ENCODE measurements at places on chromosomes 2 and 18.

DNA sequence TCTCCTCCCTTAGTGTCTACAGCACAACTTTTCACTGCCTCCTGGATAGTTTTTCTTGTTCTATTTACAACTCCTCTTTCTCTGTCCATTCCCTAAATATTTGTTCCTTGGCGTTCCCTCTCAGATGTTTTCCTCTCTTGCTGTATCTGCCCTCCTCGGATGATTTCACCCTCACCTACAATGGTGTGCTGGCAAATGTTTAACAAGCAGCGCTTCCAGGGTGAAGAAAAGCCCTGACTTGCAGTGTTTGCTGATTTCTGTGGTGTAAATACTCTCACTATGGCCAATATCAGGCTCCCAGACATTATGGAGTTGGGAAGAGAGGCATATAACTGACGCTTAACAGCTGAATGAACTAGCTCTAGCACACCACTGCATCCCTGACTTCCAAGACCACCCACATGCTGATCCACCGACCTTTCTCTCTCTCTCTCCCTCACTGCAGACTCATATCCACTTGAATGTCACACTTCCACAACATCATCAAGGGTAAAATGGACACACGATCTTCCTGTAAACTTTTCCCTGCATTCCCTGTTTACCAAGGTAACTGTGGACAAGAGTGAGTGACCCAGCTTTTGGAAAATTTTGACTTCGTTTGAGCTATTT is 31.5 kb upstream of the SPTBN1 start:
- no peak for DNase-seq

GRCh38 chr2:62412347-62412742 is 93.7 kb downstream of the TMEM17 start:
- no peak for DNase-seq

DNA sequence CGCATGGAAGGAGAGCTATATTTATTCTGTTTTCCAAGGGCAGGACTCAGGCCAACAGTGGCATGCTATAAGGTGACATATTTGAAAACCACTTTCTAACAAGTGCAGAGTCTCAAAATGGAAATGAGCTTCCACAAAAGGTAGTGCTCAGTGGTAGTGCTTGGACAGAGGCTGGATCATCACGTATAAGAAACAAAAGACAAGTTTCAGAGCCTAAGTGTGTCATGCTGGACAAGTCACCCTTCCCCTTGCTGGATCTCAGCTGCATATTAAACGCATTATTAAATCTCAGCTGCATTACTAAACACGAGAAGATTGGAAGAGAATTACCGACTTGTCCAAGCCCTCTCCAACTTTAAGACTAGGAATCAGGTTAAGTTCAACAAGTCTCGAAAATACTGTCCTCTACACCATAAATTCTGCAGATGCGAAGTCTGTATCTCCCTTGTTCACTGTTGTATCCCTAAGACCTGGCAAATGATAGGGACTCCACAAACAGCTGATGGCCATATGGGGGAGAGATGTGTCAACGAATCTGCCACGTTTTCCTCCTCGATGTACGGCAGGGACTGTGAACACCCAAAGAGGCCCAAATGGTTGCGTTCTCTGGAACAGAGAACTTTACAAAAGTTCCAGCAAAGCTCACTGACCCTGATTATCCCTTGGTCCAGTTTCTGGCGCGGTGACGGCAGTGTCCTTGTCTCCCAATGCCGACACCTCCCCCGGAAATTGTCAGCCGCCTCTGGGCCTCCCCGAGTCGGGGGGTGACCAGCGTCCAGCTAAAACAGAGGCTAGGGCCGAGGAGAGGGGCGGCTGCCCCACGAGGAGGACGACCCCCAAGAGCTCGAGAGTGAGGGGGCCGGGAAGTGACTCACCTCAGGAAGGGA is 611 bp downstream of the NOL10 start:
- DNase-seq, result no peak

- DNase-seq, result no peak
These were observed 812.7 kb downstream of the DCDC2C start for GRCh38 chr2:4515871-4516761.

DNA sequence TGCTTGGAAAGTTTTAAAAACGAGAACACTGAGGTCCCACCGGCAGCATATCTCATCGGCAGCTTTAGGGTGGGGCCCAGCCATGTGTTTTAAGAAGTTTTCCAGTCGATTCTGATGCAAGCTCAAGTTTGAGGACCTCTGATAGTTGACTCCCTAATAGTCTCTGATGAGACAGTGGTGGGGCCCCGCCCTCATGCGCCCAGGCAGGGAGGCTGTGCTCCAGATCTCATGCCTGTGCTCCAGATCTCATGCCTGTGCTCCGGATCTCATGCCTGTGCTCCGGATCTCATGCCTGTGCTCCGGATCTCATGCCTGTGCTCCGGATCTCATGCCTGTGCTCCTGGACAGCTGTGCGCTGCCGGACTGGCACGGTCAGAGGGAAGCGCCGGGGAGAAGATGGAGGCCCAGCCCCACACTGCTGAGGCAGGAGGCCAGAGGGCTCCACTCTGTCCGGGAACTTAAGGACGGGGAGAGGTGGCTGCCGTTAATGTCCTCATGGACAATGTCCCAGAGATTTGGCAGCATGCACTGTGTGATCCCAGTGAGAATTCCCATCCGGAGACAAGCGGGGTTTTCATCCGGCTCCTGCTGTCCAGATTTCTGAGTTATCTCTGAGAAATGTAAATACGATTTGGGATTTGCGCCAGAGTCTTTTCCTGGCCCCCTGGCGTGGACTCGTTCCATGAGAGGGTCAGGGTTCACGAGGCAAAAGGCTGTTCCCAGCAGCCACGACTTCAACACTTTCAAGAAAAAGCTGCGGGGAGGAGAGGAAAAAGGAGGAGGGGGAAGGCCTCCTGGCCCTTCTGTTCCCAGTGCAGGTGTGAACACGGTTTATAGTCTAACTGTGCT is 9.4 kb upstream of the COLEC11 start:
- DNase-seq, result no peak

DNA sequence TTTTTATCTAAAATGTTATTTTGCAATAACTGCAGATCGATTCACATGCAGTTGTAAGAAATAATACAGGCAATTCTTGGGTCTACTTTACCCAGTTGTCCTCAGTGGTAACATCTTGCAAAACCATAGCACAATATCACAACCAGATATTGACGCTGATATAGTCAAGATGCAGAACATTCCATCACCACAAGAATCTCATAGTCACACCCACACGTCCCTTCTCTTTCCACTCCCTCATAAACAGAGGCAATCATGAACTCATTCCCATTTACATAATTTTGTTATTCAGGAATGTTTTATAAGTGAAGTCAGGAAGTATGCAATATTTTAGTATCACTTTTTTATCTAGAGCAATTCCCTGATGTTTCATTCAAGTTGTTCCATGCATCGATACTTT is 797.5 kb upstream of the RAB6C start:
- DNase-seq, result no peak

GRCh38 chr2:52956766-52957165 is 810.8 kb upstream of the CHAC2 start:
- DNase-seq, result no peak

DNA sequence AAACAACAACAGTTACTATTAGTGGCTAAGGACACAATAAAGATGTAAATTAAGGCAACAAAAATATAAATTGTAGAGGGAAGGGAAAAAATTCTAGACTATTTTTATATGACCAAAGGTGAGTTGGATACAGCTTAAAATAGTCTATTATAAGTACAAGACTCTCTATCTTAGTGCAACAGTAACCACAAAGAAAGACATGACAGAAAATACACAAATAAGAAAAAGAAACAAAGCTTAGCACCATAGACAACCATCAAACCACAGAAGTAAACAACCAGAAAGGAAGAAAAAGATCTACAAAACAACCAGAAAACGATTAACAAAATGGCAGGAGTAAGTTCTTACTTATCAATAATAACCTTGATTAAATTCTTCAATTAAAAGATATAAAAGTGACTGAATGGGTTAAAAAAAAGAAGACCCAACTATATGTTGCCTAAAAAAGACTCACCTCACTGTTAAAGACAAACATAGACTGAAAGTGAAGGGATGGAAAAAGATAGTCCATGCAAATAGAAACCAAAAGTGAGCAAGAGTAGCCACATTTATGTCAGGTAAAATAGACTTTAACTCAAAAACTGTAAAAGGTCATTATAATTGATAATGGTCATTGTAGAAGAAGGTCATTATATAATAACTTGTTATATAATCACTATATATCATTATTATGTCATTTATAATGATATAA is 62.5 kb downstream of the USP40 start:
- no peak for DNase-seq

DNA sequence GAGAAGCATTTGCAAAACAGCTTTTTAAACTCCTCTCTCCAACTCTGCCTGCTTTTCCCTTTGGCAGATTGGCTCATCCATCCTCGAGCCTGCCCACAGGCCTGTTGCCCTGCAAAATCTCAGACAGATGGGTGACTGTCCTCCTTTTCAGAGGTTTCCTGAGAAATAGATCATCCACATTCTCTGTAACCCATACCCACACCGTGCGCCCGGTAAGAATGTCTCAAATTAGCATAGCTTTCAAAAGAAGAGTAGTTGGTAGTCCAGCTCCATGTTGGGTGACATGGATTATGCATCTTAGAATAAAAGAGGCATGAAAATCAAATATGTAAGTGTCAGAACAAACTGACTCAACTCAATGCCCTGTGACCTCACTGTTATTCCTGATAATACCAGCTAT is 457.9 kb downstream of the TSN start:
- DNase-seq, result no peak

DNA sequence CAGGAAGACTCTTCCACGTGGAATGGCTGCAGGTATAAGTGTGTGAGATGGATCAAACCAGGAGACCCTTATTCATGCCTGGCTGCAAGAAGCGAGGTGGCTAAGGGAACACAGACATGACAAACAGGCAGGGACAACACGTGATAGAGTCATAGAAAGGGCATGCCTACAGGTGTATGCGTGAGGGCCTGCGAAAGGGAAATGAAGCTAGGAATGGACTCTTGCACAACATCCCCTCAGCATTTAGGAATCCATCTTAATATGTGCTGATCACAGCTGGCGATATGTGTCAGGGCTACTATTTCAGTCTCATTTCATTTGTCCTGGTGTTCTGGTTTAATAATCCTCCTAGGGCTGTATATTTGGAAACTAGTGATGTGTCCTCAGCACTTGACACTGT is 291.2 kb downstream of the MYT1L start:
- no peak for DNase-seq

GRCh38 chr18:4068552-4069158 is 386.5 kb downstream of the DLGAP1 start:
- peak; percentile 11 for DNase-seq

- DNase-seq, result no peak
These were observed 55.9 kb downstream of the ACVR1C start for GRCh38 chr2:157572725-157573124.

DNA sequence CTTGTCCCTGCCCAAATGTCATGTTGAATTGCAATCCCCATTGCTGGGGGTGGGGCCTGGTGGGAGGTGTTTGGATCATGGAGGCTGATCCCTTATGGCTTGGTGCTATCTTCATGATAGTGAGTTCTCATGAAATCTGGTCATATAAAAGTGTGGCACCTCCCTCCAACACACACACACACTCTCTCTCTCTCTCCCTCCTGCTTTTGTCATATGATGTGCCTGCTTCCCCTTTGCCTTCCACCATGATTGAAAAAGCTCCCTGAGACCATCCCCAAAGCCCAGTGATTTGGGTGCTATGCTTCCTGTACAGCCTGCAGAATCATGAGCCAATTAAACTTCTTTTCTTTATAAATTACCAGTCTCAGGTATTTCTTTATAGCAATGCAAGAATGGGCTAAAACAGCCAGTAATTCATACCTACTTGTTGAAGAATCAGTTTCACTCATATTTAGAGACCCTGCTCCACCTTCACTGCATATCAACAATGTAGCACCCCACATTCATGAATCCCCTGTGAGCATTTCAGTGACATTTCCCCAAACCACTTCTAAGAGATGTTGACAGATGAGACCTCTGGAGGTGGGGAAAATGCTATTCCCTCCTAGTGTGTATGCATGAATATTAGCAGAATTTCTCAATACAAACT is 54.8 kb upstream of the STK17B start:
- DNase-seq, result no peak

DNA sequence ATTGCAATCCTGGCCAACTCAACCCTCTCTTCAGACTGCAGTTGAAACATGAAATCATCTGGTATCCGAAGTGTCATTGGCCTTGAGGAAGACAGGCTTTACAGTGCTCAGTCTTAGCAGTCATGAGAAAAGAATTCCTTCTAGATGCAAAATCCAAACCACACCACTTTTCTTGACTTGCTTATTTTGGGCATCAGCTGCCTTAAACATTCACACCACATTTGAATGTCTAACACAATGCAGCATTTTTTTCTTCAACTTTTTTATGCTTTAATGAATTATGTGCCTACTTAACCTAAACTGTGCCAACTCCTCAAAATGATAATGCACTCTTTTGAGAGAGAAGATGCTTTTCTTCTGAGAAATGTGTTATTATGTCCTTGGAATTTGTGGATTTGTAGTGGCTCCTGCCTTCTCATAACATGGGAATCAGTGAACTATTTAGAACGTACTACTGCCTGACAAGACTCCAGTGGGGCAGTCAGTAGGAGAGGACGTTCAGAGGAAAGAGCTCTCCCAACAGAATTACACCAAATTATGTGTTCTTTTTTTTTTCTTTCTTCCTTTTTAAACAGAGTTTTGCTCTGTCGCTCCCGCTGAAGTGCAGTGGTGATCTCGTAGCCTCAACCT is 3.2 kb upstream of the FAM98A start:
- no peak for DNase-seq

GRCh38 chr2:66301022-66301766 is 133.7 kb upstream of the MEIS1 start:
- DNase-seq, result no peak

DNA sequence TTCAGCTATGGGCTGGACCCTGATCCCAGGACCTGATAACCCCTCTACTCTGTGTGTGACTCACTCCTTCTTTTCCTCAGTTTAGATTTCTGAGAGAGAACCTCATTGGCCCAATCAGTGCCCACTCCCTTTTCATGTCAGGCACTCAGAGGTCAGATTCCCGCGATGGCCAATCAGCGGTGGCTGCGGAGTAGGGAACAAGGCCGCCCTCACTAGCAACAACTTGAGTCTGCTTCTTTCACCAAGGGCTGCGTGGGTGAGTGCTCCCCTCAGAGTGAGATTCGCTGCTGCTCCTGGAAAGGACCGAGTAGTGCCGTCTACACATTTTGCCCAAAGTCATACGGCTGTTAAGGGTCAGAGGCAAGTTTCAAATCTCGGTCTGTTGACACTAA is 34.7 kb downstream of the NPPC start:
- no peak for DNase-seq

GRCh38 chr2:1683297-1683696 is 61.0 kb downstream of the PXDN start:
- DNase-seq, result no peak

DNA sequence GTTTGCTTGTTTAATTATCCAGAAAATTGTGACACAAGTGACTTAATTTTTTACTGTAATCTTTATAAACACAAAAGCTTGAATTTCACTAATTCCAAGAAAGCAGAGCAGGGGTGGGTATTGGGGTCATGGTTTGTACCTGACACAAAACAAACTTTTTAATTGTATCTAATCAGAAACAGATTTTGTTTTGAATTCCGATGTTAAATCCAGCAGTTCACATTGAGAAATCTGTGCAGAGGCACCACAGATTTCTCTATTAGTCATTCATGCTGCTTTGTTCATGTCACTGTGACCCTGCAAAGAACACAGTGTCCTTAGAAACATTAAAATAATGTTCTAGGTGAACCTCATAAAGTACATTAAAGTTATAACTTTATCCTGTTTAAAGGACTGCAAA is 443.4 kb downstream of the NYAP2 start:
- DNase-seq, result no peak
